ENCODE measurements at places on chromosomes 11 and 22.

GRCh38 chr11:29153078-29153477, 863.8 kb downstream of the KCNA4 start:
- DNase-seq = no peak

DNA sequence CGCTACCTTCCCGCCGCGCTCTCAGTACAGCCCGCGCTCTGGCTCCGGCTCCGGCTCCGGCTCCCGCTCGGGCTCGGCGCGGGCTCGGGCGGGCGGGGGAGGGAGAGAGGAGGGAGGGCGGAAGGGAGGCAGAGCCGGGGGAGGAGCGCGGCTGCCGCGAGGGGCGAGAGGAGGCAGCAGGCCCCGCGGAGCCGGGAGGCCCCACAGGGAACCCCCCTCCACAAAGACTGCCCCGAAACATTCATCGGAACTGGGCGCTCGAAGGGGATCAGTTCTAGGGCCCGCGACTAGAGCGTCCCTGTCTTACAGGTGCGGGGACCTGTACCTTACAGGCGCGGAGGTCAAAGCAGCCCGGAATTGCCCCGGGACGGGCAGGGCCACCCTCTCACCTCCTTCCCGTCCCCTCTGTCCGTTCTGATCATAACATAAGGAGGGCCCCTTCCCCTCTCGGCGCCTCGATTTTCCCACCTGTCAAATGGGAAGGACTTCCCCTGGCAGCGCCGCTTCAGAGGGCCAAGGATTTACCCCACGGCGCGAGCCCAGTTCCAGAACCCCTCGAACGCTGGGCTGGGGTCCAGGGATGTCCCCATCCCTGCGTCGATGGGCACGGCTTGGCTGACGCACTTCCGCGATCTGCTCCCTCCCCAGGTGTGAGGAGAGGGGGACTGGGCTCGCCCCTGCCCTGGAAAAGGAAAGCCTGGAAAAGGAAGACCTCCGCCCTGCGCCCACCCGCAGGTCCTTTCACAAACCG, at the start of gene SHISA8:
TSS of gene SHISA8 (minus strand) at position 40 of the 751 bp plus-strand sequence. CDS start 407 bp downstream, outside the sequence.
- DNase-seq = peak; percentile 42

DNA sequence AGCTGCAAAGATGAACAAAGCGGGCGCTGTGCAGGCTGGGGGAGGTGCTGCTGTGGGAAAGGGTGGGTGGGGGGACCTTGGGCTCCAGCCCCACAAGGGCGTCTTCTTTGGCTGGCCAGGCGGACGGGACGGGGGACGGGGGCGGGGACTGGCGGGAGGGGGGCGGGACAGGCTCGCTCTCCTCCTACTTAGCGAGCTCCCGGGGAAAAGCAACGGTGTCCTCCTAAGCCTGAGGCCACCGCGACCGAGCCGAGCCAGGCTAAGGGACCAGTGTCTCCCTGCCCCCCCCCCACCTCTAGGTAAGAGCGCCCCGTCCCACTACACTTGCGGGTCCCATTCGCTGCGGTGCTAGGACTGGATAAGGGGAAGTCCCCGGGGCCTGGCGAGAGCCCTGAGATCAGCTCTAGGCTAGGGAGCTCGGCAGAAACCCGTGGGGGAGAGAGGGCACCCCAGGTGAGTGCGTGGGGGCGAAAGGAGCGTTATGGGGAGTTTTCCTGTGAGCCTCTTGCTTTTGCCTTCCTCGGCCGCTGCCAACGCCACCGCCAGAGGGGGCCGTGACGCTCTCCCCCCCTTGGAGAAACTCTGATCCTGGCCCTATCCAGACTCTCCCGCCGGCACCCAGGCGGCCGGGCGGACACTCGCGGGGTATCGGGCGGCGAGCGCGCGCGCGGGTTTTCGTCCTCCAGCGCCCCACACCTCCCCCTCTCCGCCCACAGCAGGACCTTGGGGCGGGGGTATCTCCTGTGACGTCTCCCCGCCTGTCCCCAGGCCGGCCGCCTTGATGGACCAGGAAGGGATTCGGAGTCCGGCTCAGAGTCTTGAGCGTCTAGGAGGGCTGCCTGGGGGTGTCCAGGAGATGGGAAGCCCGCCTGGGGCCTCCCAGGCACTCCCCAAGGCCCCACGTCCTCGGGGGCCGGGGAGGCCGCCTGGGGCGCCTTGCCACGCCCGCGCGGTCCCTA, at the start of gene PHLDB1:
TSS of gene PHLDB1 (plus strand) at position 215 of the 959 bp plus-strand sequence. CDS start 6,222 bp downstream, outside the sequence.
- DNase-seq = no peak

DNA sequence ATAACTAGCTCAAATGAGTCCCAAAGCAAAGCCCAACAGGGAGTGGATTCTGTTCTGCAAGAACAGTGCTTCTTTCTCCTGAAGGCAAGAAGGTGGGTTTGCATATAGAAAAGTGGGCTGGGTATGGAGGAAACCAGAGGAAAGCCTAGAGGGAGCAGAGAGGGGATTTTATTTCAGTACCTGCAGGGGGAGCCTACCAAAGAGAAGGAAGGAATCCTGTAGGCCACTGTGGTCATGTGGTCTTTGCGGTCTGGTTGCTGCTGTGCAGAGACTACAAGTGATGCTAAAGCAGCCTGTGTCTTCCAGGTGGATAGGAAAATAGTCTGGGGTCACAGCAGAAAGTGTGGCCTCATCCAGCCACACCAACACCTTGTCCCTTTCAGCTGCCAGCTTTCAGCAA, 33.2 kb upstream of the ZBTB16 start:
- no peak for DNase-seq

GRCh38 chr11:19774817-19775580, 62.4 kb downstream of the NAV2 start:
- no peak for DNase-seq

- no peak for DNase-seq
Measured at GRCh38 chr11:75762885-75763284, 5.7 kb upstream of the DGAT2 start.

All from small intestine (tissue), 16 donors.